HL-60 (cell line): ENCODE measurements at places on chromosomes 7 and 10.
A peak's percentile ranks its signal among the peaks of the same experiment; 100 is the strongest.

- DNase-seq, result no peak
These were observed 5.7 kb downstream of the FAM53B start for GRCh38 chr10:124738441-124738840.

DNA sequence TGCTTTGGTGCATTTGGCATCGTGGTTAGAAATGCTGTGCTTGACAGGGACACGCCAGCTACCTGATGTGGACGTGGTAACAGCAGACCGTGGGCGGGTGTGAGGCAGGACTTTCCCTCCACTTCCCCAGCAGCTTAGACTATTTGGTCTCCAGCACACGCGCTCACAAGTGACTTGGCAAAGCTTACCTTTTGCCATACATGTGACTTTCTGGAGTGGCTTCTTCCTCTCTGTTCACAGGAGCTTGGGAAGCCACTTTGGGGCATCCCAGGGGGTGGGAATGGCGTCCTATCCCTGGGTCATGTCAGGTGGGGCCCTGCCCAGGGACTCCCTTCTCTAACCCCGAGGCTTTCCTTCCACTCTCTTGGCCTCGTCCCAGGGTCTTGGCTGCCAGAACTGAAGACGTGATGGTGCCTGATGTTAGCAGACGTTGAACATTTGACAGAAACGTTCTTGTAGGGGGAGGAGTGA, 228.7 kb upstream of the KLF6 start:
- no peak for DNase-seq

DNA sequence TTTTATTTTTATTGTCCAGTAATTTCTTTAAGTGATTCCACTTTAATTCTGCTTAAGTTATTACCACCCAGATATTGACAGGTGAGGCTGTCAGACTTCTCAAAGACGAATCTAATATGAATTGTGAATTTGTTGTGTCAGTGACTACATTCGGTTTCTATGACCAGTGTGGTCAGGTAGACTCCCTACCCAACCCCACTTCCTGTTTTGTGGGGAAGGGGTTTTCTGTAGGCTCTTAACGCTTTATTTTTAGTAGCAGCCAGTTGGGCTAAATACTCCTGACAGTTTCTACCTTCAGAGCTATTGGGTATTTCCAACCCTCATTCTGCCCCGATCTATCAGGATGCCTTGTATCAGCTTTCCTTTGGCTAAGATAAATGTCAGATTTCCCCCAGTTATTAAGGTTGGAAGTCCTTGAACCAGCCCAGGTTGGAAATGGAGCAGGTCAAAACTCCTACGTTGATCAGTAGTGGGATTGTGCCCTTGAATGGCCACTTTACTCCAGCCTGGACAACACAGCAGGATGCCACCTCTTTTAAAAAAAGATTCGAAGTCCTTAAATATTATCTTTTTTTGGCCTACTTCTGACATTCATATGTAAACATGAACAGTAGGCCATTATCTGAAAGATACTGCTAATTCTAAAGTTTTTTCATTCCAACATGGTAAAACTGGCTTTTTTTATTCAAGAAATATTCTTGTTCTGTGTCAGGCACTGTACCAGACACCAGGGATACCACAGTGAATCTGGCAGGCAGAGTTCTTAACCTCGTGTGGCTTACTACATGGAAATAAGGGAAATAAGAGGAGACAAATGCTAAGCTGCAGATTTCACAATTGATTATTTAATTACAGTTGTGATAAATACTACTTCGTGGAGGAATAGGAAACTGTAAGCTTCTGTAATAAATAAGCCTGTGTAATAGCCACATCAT, 133.3 kb upstream of the SAMD8 start:
- no peak for DNase-seq

DNA sequence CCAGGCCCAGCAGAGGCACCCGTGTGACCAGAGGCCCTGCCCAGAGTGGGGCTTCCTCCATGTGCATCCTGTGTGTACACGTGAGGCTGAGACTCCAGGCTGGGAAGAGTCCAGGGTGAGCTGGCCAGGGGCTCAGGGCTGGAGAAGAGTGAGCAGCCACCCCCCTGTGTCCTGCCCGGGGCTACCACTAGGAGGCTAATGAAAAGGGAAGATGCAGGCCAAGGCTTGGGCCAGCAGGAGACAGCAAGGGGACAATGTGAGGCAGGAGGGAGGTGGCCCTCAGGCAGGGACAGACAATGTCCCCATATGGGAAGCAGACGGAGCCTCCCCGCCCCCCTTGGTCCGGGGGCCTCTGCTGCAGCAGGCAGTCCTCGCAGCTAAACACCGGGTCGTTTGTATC, 102.0 kb downstream of the HIF1AN start:
- DNase-seq, result peak; percentile 20

- no peak for DNase-seq
These were observed 111.3 kb upstream of the ASAH2 start for GRCh38 chr10:50362547-50363125.

GRCh38 chr10:121112579-121113384, 261.6 kb downstream of the WDR11 start:
- no peak for DNase-seq

- no peak for DNase-seq
These were observed 24.5 kb downstream of the HHEX start for GRCh38 chr10:92714152-92714845.

GRCh38 chr7:20188567-20188966, 28.6 kb downstream of the MACC1 start:
- no peak for DNase-seq

GRCh38 chr7:140017543-140017942, 45.2 kb downstream of the PARP12 start:
- no peak for DNase-seq

DNA sequence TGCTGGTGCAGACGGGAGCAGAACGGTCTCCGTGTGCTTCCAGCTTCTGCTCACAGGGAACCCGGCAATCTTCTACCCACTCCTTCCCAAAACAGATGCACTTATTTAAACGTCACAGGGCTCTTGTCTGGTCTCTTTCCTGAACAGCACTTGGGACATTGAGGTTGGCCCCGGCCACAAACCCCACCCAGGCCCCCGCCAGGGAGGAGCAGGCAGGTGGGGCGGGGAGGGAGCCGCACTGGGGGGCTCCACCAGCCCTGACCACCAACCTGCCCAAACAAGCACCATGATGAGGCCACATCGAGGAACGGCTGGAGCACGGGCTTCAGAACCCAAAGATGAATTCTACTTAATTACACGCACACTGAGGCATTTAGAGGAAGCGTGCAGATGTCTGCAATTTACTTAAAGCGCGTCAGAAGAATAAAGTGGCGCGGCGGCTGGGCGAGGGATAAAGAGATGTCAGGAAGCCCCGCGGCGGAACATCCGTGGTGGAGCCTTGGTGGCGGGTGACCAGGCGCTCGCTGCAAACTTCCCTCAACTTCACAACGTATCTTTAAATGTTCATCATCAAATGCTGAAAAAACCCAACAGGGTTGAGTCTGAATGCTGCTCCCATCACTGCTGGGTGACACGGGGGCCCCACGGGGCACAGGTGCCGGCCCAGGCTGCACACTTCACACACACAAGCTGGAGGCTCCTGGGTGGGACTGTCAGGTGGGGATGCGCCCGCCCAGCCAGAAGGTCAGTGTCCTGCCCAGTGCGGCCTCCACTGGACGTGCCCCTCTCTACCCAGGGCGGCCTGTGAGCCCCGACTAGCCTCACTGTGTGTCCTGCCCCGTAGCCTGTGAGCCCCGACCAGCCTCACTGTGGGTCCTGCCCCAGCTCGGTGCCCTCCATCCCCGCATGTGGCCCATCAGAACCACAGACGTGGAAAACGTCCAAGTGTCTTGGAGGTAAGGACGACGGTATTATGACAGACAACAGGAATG, 279.2 kb downstream of the MAD1L1 start:
- no peak for DNase-seq

DNA sequence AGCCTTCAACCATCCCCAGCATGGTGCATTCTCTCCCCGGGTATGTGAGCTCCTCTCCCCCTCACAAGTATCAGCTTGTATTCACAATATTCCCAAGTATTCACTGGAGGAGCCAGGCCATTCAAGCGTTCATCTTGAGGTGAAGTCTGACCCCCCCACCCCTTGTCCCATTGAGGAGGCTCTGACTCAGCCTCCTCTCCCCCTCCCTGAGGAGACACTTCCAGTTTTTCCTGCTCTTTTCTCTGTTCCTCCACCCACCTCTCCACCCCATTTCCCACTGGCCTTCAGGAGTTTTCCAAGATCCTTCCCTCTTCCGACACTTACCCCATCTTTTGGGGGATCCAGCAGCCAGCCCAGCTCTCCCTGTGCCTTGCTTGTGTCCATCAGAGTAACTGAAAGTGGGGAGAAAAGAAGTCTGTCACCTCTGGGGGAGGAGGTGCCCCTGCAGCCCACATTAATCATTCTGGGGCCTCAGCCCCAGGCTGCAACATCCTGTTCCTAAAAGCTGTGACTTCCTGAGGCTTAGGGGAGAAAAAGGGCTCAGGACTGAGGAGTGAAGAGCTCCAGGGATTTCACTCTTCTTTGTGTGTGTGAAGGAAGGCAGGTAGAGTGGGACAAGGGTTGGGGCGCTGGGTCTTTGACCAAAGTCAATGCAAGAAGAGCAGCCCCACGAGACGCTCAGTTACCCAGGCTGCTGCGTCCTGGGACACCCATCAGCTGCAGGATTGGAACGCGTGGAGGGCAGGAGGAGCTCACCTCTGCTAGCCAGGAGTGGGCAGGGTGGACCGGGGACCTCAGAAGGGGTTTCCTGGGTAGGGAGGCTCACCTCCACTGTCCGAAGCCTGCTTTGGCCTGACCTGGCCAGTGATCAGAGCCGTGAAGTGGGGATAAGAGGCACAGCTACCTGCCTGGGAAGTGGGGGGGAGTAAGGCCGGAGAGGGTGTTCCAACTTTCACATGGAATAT, 1.1 kb downstream of the EPHA1 start:
- DNase-seq, result no peak

GRCh38 chr10:69956741-69957230, 95.9 kb upstream of the MACROH2A2 start:
- no peak for DNase-seq

DNA sequence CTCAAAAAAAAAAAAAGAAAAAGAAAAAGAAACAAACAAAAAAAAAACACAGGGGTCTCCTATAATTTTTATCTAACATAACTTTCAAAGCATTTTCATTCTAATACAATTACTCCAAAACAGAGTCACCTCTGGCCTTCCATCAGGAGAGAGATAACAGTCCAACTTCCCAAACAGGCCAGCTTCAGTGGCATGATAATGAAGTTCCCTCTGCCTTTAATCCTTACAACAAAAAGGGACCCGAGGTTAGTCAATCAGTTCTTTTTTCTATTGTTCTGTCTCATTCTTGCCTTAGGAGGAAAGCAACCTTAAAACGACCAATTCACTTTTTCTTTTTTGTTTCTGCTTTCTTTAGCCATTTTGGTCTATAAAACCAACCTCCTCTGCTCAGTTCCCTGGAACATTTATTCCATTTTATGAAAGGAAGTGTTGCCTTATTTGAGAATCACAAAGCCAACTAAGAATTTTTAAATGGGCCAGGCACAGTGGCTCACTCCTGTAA, 16.5 kb upstream of the FXYD4 start:
- no peak for DNase-seq

DNA sequence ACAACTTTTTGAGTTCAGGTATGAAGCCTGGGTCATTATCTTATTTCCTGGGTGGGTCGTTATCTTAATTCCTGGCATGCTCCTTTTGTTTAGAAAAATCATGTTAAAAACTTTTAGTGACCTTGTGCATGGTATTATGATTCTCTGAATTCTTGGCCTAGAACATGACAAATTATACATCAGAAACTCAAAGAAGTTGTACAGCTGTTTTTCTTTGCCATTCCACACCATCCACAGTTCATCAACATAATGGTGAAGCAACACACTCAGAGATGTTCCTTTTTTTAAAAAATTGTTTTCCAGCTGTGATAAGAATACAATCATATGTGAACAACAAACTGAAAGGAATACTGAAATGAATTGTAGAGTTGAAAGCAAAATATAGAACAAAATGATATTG, 149.2 kb upstream of the SEMA3D start:
- no peak for DNase-seq

GRCh38 chr10:67302701-67303100, 376.9 kb downstream of the LRRTM3 start:
- no peak for DNase-seq

GRCh38 chr7:101947899-101948298, 130.5 kb downstream of the CUX1 start:
- DNase-seq, result no peak

GRCh38 chr10:96632974-96633710, 46.3 kb upstream of the TM9SF3 start:
- DNase-seq, result no peak
